WERI-Rb-1 (cell line): ENCODE measurements at places on chromosomes 6 and 20.

DNA sequence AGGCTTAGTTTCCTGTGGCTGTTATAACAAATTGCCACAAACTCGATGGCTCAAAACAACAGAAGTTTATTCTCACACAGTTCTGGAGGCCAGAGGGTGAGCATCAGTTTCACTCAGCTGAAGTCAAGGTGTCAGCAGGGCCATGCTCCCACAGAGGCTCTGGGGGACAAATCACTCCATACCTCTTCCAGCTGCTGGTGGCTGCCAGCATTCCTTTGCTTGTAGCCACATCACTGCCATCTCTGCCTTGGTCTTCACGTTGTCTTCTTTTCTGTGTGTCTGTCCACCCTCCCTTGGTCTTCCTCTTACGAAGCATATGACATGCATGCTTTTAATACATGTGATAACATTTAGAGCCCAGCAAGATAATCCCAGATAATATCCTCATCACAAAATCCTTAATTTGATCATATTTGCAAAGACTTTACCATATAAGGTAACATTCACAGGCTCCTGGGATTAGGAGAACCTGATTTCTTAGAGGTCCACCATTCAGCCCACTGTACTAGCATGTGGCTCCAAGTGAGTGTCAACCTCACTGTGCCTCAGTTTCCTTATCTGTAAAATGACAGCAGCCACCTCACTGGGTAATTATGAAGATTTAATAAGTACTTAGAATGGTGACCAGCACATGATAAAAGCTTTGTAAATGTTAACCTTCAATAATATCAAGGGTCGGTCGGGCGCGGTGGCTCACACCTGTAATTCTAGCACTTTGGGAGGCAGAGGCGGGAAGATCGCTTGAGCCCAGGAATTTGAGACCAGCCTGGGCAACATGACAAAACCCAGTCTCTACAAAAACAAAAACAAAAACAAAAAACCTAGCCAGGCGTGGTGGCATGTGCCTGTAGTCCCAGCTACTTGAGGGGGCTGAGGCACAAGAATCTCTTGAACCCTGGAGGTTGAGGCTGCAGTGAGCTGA, 14.7 kb upstream of the PTGIS start:
- no peak for DNase-seq

- no peak for DNase-seq
These were observed 10.6 kb downstream of the TOX2 start for GRCh38 chr20:43925215-43925614.

DNA sequence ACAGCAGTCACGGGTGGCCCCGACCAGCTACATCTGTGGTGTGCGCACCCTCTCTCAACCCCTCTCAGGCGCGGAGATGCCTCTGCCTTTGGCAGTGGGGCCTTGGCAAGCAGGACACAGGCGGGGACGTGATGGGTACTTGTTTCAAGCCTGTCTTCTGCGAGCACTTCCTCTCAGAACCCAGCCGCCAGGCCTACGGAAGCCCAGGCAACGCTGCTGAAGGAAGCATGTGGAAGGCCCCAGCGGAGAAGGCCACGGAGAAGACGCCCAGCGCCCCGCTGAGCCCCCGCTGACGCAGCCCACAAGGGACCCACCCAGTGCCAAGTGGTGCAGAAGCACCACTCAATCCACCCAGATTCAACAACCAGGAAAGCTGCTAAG, 13.0 kb downstream of the SERPINB6 start:
- DNase-seq: no peak

- no peak for DNase-seq
These were observed 76.0 kb downstream of the LCA5 start for GRCh38 chr6:79461205-79461604.

DNA sequence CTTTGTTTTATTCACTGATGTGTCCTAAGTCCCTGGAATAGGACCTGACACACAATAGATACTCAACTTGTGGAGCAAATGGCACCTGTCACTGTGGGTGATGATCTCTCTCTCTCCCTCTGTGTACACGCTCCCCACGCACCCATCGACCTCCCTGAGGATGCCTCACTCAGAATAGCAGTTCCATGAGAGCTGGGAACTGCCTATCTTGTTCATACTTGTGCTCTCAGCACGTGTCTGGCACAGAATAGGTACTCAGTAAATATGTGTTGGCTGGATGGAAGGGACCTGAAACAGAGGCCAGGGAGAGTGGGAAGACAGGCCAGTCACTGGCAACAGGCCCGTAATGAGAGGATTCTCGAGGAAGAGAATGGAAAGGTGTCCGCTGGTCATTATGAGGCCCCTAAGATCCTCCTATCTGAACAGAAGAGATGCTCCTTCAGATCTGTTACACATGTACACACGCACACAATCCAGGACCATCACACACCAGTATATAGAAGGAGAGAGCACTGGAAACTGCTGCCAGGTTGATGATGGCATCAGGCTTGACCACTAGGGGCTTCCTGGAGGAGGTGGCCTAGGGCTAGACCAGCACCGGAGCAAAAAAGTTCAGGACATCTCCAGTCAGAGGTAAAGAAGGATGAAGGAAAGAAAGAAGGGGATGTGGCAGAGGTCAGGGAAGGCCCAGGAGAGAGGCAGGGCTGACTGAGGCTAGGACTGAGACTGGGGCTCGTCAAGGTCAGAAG, 30.9 kb downstream of the VEGFA start:
- no peak for DNase-seq
